Spinal cord (tissue), 10 donors: ENCODE measurements at places on chromosomes 5 and 9. TPM values are rescaled to one million over a fixed set of nuclear protein-coding genes. Genes with fewer than 3 reads are reported as not detected.

Gene WNT8A
- 0.22 TPM for polyA plus RNA-seq

Gene RRAGA
- 164 TPM for polyA plus RNA-seq

Gene SOHLH1
- polyA plus RNA-seq: 1.0 TPM

Gene CARTPT
- 20.2 TPM for polyA plus RNA-seq

Gene SPRY4
- polyA plus RNA-seq: 28.4 TPM

Gene F2RL1
- polyA plus RNA-seq: 2.3 TPM

Gene ENHO
- polyA plus RNA-seq: 193 TPM

Gene SLC36A3
- polyA plus RNA-seq: not detected

Gene FOXD4L5
- 1.5 TPM for polyA plus RNA-seq

Gene COL23A1
- 7.3 TPM for polyA plus RNA-seq

Gene ANGPTL2
- polyA plus RNA-seq: 50.3 TPM

Gene FYB1
- polyA plus RNA-seq: 12.7 TPM
